ENCODE measurements at places on chromosomes 3 and 15.

GRCh38 chr15:78064544-78064943 is 13.0 kb downstream of the TBC1D2B start:
- DNase-seq, result no peak

- no peak for DNase-seq
Measured at GRCh38 chr3:2465842-2466241, 367.2 kb downstream of the CNTN4 start.

GRCh38 chr3:24339266-24339825 is 155.3 kb downstream of the THRB start:
- no peak for DNase-seq

GRCh38 chr15:87977907-87978306 is 278.6 kb downstream of the NTRK3 start:
- no peak for DNase-seq

GRCh38 chr3:41295740-41296139 is 96.4 kb downstream of the CTNNB1 start:
- DNase-seq, result no peak

GRCh38 chr3:33063651-33064051 is 33.3 kb downstream of the GLB1 start:
- no peak for DNase-seq

DNA sequence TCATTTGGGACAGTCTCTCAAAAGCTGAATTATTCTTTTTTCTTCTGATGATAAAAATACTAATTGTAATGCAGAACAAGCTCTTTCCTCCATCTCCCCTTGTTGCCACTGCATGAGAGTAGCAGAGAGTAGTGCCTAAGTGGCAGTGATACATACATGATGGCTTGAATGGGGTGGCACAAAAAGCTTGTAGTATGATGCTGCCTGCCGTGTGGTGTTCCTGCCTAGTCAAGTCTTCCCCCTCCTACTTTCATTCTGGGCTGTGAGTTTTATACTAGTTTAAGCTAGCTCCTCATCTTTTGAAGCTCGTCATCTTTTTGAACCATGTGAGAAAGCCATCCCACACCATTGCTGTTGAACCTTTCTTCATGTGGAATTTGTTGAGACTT is 230.5 kb downstream of the NFKBIZ start:
- no peak for DNase-seq

DNA sequence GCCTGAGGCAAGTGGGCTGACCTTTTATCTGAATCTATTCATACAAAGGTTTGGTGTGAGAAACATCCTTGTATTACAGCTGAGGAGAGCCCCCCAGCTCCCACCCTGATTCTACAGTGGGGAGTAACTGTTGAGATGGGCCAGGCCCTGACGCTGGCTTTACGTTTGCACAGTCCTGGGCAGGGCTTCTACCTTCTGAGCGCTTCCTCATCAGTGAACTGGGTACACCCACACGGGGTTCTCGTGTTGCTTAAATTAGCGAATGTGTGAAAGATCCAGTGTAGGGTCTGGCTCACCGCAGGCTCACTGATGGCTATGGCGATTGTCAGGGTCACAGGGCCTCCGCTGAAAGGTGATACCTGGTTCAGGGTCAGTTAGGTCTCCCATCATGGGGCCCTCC is 7.3 kb upstream of the GHRL start:
- DNase-seq, result no peak

GRCh38 chr3:100521439-100521845 is 29.0 kb downstream of the TMEM45A start:
- DNase-seq, result no peak

DNA sequence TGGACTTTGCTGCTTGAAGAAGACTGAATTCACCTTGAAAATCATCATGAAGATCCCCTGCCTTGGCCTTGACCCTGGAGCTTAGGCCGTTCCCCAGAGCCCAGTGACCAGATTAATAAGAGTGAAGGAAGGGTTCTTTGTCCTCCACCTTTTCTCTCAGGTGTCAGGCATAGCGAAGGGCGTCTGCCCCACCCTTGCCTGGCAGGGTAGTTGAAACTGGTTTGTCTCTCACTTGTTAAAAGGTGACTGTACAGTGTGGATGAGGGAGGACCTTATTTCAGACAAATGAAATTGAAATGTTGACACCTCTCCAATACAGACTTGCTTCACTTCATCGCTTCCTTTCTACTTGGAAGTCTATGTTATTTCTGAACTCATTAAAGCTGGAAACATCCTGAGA is 223.7 kb upstream of the BHLHE40 start:
- no peak for DNase-seq

DNA sequence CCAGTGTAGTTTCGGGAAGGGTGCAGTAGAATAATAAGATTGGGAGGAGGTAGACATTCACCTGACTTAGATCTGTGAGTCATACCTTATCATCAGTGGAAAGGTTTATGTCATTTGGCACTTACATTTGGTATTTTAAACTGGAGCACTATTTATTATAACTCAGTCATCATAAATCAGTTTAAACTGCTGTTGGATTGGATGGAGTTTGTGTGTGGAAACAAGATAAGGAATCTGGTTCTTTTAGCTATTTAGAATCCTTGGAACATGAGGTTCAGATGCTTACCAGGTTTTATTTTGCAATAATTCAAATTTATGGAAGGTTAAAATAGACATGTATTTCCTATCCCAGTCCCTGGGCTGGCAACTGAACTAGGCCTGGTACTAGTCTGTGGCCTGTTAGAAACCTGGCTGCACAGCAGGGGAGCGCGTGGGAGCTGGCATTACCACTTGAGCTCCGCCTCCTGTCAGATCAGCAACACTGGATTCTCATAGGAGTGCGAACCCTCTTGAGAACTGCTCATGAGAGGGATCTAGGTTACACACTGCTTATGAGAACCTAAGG is 34.5 kb downstream of the ZFAND6 start:
- no peak for DNase-seq

DNA sequence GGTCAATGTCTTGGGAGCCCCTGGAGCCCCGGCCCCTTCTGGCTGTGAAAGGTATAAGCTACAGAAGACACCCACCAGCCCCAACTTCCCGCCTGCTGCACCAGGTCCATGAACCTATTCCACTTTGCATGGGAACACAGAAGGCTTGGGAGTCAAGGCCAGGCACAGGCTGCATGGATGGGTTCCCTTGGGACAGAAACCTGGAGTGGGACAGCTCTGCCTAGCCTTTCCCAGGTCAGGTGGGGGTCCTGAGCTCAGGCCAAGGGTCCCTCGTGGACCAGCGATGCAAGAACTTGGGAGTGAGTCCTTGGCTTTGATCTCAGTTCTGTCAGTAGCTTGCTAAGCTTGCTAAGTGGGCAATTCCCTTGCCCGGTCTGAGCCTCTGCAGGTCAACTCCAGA is 25.0 kb downstream of the TKT start:
- no peak for DNase-seq

DNA sequence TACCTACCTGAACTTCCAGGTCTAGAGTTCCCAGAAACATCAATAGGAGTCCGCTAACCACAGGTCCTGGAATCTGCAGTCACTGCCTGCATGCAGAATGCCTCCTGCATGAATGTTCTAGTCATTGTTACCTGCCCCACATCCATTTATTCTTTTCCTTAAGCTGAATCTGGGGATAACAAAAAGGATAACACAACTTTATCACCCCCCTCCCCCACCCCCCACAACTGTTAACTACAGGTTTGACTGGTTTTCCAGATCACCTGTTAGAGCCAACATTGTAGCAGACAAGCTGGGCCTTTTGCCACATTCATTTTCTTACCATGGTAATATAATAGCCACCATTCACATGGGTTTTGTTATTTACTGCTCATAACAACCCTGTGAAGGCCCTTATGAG is 4.6 kb upstream of the CTSH start:
- DNase-seq, result no peak

- DNase-seq, result no peak
Measured at GRCh38 chr3:18683900-18684299, 258.8 kb upstream of the SATB1 start.
